Effector memory CD4-positive, alpha-beta T cell (primary cell): ENCODE measurements at places on chromosomes 6 and 20.

- no peak for DNase-seq
Measured at GRCh38 chr6:129832299-129832698, 28.8 kb downstream of the TMEM244 start.

- DNase-seq = no peak
Measured at GRCh38 chr6:154773610-154774089, 40.4 kb downstream of the SCAF8 start.

DNA sequence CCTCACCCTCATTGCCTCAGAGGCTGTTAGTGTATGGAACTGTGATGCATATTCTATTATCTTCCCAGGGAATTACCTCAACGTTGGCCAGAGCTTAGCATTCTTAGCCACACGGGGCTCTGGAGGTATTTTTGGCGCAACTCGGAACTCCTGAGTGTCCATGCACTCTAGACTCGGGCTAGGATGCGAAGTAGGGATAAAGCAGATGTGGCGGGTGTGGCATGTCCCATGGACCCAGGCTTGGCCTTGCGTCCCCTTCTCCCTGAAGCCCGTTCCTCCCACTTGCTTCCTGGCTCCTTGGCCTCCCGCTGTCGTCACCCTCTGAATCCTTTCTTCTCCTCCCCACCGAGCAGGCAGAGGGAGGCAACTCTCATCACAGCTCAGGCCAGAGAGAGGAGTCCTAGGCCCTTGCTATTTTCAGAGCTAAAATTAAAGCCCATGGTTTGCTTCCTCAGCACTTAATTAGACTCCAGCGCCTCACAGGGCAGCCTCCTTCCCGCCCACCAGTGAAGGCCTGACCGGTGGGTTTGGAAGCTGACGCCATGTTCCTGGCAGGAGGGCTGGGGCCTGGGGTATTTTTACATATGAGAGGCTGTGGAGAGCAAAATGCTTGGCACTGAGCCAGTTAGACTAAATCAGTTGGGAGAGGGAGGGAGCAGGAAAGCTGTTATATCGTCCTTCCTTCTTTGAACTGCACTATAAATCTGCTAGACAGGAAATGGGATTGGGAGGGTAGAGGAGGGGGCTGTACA, 138.7 kb downstream of the FOXO3 start:
- no peak for DNase-seq

DNA sequence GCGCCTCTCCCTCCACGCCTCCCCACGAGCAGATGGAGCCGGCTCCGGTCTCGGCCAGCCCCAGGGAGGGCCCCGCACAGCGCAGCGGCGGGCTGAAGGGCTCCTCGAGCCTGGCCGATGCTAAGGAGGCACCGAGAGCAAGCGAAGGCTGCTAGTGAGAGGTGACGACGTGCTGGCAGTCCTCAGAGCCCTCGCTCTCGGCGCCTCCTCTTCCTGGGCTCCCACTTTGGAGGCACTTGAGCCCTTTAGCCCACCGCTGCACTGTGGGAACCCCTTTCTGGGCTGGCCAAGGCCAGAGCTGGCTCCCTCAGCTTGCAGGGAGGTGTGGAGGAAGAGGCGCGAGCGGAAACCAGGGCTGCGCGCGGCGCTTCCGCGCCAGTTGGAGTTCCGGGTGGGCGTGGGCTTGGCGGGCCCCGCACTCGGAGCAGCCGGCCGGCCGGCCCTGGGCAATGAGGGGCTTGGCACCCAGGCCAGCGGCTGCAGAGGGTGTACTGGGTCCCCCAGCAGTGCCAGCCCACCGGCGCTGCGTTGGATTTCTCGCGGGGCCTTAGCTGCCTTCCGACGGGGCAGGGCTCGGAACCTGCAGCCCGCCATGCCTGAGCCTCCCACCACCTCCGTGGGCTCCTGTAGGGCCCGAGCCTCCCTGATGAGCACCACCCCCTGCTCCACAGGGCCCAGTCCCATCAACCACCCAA, 2.5 kb upstream of the TMEM14C start:
- DNase-seq = peak; percentile 31

DNA sequence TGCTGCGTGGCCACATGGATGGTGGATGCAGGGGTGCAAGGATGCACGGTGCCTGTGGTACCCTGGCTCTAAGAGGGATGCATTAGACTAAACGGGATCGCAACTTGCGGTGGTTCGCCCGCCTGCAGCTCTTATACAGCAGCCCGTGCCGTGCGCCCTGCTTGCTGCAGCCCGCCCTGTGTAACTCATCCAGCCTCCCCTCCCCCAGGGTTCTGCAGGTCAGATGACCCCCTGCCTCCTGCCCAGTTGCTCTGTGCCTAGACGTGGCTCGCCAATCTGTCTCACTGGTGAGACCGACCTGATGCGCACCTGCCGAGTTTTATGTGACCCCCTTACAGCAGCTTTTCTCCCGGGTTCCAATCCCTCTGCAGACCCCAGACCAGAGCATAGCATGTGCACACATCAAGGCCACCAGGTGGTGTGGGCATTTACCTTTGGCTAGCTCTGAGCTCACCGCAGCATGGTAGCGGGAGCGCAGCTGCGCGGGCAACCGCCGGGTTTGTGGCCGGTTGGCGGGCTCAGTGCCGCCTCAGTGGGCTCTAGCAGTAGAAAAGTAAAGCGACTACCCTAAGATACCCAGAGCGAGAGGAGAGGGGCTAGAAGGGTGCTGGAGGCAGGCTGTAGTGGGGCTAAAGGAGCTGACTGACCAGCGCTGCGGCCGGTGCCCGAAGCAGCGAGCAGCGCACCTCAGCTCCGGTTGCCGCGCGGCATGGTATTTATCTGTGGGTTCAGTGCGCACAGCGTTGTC, 693 bp upstream of the GNAS-AS1 start:
- no peak for DNase-seq

DNA sequence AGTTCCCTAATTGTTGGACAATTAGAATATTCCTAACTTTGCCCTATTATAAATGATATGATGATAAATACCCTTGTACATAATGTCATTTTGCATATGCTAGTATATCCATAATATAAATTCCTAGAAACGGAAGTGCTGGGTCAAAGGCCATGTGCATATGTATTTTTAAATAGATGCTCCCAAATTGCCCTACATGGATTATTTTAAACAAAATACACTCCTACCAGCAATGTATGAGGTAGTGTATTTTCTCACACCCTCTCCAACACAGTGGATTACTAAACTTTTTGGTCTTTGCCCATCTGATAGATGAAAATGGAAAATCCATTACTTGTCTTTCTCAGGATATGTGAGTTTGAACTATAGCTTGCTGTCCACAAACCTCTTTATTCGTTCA, 385.1 kb upstream of the JARID2 start:
- DNase-seq = no peak

GRCh38 chr20:63748070-63748933, 8.7 kb downstream of the SLC2A4RG start:
- no peak for DNase-seq

DNA sequence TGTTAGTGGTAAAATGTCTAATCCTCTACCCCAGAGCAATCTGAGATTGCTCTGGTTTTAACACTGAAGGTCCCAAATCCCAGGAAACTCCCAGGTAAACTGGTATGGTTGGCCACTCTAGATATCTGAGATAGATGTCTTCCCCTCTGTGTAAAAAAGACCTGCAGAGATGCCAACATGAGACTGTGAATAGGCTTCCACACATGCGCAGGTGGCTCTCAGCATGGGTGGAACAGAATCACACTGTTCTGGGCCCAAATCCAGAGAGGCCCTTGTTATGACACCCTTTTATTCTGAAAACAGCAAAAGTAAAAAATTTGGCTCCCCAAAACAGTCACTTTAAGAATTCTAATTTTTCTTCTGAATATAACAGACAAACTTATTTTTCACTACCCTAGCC, 88.7 kb upstream of the BMP5 start:
- DNase-seq = no peak

DNA sequence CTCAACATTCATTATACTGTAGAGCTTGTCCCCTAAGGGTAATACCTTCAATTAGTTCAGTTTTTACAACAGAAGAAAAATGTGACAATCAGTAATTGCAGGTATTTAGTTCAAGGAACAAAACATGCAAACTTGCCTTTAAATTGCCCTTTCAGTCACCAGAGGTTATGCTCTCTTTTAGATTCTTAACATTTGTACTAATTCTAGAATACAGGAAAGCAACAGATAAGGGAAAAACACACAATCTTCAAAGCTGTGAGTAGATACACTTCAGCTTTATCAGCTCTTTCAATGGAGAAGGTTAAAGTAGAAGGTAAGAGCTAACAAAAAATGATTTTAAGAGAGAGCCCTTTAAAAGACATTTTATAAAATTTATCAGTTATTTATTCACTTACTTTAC, 173.1 kb downstream of the HS3ST5 start:
- no peak for DNase-seq

DNA sequence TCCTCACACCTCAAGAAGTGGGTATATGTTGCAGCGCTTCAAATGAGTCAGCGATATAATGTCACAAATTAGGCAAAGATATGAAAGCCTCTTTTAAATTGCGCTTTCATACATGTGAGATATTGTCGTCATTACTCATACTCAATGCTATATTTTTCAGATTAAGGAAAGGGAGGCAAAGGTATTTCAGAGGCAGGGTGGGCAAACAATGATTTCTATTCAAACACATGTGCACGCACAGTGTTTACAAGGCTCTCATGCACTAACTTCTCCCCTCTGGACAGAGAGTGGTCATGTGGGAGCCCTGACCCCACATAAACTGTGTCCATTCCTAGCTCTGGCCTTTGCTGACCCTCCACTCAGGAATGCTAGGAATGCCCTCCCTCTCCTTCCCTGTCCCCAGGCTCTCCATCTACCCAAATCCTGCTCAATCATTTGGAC, 112.1 kb upstream of the TMEM170B start:
- no peak for DNase-seq

DNA sequence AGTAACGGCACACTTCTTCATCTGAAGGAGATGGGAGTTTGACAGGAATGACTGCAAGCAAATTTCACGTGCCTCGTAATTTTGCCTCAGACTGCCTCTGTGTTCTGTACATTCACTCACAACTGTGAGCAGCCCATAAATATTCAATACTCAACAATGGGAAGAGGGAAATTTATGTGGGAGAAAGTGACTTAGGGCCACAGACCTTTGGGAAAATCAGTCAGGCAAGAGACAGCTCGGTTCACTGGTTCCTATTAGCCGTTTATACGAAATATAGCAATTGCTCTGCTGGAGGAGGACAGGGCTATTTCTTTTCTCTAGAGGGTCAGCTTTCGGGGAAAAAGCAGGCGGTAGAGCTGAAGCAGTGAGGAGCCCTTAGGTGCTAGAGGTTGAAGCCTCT, 28.0 kb downstream of the OPN5 start:
- DNase-seq = no peak

DNA sequence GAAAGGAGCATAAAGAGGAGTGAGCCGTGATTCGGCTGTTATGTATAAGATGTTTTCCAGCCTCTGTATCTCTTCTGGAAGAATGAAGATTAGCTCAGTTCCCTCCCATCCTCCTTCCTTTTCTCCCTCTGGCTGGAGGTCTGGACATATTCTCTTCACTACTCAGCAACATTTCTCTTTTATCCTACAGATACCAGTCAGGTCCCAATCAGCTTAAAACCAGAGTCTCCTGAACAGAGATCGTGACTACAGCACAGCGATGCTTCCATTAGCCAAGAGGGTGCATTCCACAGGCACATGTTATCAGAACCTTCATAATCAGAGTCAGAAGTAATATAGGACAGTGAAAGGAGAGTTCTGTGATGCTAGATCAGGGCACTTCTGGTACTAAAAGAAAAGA, 133.9 kb upstream of the SOX4 start:
- DNase-seq = no peak

DNA sequence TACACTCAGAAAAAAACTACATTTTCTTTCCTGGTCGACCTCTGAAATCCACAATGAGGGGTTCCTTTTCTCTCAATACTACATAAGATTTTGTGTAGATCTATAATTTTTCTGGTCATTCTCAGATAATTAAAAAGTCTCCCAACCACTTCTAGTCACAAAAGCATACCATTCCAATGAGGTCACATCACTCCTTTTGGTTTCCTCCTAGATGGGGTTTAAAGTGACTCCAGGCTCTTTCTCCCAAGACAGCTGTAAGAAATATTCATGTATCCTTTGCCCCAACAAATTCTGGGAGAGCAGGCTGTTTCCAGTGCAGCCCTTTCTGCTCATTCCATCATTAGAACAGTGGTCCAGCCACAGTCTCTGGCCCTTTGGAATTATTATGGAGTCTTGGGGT, 43.1 kb upstream of the BEND6 start:
- DNase-seq = no peak

DNA sequence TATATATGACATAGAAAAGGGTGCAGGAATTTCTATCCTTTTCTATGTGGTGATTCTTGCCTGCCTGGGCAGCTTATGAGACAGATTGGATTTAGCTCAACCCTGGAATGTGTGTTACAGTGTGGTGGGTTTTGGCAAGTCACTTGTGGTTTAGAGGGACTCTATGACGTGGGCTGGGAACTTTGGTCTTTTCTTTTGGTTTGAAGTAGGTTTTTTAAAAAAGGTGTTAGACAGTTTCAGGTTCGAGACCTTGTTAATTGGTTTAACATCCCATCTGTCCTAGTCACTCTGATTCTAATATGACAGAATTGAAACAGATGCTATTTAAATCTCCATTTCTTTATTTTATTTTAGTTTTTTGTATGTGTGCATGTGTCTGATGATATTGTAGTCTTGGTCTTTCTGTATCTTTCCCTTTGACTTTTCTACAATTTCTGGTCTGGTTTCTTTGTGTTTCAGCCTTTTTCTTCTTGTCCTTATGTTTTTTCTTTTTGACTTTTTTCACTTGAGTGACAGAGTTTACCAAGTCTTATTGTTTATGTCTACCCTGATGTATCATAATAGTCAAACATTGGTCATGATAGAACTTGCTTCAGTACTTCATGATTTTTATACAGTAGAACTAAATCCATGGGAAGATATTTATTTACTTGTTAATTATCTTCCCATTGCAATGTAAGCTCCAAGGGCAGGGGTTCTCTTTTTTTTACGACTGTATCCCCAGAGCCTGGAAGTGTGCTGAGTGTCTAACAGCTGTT, 174.3 kb downstream of the CDKAL1 start:
- no peak for DNase-seq

GRCh38 chr6:26401389-26401986, 587 bp upstream of the BTN3A1 start:
- DNase-seq = no peak

GRCh38 chr6:26024651-26025046, 62.0 kb downstream of the TRIM38 start:
- DNase-seq = no peak

DNA sequence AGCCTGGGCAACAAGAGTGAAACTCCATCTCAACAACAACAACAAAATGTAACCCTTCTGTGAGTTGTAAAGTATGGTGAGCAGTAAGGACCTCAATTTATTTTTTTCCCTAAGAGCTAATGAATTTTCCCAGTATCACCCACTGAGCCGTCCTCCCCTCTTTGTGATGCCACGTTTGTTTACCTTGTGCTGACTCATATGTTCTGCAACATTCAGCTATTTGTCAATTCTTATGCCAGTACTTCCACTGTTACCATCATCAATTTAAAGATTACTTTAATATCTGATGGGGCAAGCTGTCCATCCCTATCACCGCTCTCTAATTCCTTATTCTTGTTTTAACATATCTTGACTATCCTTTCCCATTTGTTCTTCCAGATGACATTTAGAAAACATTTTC, 37.5 kb downstream of the MAK start:
- no peak for DNase-seq

GRCh38 chr6:149921361-149921760, 1.6 kb downstream of the RAET1G start:
- no peak for DNase-seq

GRCh38 chr20:49712646-49712995, 1.1 kb downstream of the B4GALT5 start:
- DNase-seq = no peak
